Left colon (tissue), 2 donors: ENCODE measurements at places on chromosomes 7 and 10. TPM values are rescaled to one million over a fixed set of nuclear protein-coding genes. Genes with fewer than 3 reads are reported as not detected.

MACC1 gene
- 8.9 TPM for total RNA-seq

SLC26A5 gene
- total RNA-seq = 0.22 TPM

ICA1 gene
- 34.2 TPM for total RNA-seq

ZNF479 gene
- total RNA-seq = not detected

BTRC gene
- total RNA-seq = 13.0 TPM

MYOZ1 gene
- total RNA-seq = not detected

NCF1 gene
- 4.4 TPM for total RNA-seq

PRRT4 gene
- not detected for total RNA-seq

GSAP gene
- total RNA-seq = 8.0 TPM

OPALIN gene
- not detected for total RNA-seq

FBXO24 gene
- total RNA-seq = 0.58 TPM

CADPS2 gene
- 12.1 TPM for total RNA-seq

CYP26C1 gene
- total RNA-seq = 0.14 TPM

SFRP4 gene
- 0.39 TPM for total RNA-seq

GPER1 gene
- 20.8 TPM for total RNA-seq

IL2RA gene
- total RNA-seq = 0.61 TPM

NFE2L3 gene
- total RNA-seq = 13.4 TPM

SEMA3E gene
- 1.4 TPM for total RNA-seq

CUBN gene
- total RNA-seq = 0.37 TPM

NPSR1 gene
- total RNA-seq = 1.2 TPM

DNA sequence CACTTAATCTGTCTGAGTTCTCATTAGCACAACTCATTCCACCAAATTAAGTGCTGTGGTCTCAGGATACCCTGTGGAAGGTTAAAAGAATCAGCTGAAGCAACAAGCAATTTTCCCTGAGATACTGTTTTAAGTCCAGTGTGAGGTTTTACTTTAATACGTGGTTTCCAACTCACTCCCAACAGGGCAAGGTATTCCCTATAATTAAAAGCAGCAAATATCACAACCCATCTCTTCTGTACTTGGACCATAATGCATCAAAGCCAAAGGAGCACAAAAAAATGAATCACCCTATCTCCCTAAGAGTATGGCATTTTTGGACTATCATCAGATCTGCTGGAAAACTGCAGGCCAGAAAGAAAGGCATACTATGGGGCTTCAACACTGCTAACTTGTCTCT lies 4.9 kb downstream of the CADPS2 start:
- no peak for DNase-seq

GRCh38 chr10:3803927-3804741 lies 19.1 kb upstream of the KLF6 start:
- no peak for DNase-seq

DNA sequence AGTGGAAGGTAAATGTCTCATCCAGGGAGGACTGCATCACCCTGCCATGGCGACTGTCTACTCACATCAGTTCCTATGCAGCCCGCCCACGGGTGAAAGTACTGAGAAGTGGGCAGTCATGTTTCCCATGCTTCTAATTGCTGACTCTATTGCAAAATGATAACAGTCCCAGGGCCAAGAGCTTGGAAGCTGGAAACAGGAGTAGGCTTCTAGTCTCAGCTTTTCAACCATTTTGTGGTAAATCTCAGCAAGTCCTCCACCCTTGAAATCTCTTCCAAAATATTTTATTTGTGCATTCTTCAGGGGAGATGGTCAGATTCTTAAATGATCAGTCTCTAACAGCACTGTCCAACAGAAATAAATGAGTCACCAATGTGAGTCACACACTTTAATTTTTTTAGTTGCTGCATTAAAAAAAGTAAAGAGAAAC lies 48.1 kb upstream of the TARP start:
- no peak for DNase-seq

GRCh38 chr7:101792051-101792681 lies 25.3 kb upstream of the CUX1 start:
- DNase-seq = no peak

DNA sequence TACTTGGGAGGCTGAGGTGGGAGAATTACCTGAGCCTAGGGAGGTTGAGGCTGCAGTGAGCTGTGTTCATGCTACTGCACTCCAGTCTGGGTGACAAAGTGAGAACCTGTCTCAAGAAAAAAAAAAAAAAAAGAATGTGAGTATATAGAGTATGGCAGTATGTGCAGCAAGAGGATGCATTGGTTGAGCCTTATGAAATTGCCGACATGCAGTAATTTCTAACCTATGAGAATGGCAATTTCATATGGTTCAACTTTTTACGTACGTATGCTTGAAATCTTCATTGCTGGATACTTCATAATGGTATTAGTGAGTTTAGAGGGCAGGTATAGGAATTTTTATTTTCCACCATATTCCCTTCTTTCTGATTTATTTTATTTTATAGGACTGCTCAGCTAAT lies 4.6 kb upstream of the FAM133B start:
- DNase-seq = no peak

GRCh38 chr7:72413886-72414285 lies 1.7 kb upstream of the CALN1 start:
- no peak for DNase-seq

- no peak for DNase-seq
These were observed 130.1 kb upstream of the EGR2 start for GRCh38 chr10:62946278-62946677.

- peak; percentile 53 for DNase-seq
These were observed 11.9 kb downstream of the FLNC start for GRCh38 chr7:128841921-128842673.

DNA sequence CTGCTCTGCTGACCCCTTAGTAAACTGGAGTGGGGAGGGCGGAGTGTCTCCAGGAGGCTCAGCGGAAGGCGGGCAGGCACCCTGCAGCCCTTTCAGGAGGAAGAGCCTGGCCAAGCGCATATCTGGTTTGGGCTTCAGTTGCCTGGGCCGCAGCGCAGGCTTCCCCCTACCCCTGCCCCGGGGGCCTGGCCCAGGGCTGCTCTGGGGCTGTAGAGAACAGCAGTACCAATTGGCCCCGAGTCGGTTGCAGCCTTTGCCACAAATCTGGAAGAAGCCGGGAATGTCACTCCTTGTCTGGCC lies 28.1 kb upstream of the JAKMIP3 start:
- DNase-seq = no peak

DNA sequence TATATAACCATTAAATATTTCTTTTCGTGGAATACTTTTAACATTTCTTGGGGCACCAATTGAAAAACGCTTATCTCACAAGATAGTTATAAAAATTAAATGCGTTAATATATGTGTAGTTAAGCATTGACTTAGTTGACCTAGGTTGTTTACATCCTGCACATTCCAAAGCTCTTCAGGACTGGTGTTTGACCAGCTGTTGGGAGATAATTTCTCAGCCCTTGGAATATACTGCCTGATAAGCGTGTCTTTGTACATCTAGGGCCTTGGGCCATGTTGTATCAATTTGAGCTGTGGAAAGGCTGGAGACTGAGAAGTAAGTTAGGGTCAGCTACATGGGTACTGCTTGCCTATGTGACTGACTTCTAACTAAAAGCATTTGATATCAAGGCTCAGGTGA lies 90.0 kb upstream of the AOAH start:
- DNase-seq = no peak

DNA sequence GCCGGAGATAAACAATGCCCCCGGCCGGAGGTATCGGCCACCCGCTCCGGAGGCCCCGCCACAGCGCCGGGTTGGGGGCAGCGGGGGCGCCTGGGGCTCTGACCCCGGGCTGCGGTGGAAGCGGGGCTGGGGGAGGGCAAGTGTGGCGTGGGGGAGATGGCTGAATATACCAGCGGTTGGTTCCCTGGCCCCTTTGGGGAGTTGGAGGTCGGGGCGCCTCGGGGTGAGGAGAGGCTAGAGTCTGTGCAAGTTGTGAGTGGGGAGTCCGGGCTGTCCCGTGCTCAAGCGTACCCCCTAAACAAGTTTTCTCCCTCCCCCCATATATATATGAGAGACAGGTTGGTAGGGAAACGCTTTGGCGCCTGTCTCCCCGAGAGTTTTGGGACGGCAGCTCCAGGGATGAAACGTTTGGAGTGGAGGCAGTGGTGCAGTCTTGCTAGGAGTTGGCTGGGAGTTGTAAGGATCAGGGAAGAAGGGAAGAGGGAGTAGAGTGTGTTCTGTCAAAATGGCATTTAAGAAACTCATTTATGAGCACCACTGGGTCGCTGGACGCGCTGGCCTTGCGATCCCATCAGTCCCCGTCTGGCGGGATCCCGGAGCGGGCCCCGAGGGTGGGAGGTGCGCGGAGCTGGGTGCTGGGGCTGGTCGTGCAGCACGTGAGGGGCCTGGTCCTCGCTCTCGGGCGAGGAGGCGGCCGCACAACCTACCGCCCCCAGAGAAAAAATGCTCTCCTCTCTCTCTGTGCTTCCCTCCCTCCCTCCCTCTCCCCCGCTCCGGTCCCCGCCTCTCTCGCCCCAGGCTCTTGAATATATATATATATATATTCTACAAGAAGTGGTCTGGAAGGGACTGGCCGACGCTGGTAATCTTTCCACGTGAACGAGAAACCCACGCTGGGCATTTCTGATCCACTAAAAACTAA lies 1.1 kb downstream of the TET1 start:
- peak; percentile 10 for DNase-seq

- DNase-seq = no peak
These were observed 8.9 kb downstream of the DLX6 start for GRCh38 chr7:97014145-97014750.

DNA sequence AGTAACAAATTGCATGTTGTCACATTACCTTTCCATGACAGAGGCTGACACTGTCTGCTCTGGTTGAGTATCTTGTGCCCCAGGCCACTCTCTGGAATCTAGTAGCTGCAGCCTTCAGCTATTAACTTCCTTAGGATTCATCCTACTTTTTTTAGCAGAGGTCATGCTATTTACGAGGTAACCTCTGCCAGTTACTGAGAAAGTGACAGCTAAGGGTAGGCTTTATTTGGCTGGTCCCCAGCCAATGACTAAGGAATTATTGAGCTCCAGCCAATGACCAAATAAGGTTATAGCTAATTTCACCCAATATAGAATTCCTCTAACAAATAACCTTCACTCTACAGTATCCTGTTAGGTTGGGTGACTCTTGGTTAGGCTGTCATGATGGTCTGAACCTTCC lies 1361.7 kb downstream of the XPNPEP1 start:
- DNase-seq = no peak

- DNase-seq = no peak
These were observed 94.0 kb downstream of the C10orf105 start for GRCh38 chr10:71625445-71626175.

GRCh38 chr7:33639552-33640197 lies 265.7 kb upstream of the BMPER start:
- no peak for DNase-seq

GRCh38 chr10:35216303-35216905 lies 89.8 kb downstream of the CREM start:
- DNase-seq = peak; percentile 38

GRCh38 chr7:129008645-129009414 lies 46.1 kb downstream of the TNPO3 start:
- DNase-seq = no peak

DNA sequence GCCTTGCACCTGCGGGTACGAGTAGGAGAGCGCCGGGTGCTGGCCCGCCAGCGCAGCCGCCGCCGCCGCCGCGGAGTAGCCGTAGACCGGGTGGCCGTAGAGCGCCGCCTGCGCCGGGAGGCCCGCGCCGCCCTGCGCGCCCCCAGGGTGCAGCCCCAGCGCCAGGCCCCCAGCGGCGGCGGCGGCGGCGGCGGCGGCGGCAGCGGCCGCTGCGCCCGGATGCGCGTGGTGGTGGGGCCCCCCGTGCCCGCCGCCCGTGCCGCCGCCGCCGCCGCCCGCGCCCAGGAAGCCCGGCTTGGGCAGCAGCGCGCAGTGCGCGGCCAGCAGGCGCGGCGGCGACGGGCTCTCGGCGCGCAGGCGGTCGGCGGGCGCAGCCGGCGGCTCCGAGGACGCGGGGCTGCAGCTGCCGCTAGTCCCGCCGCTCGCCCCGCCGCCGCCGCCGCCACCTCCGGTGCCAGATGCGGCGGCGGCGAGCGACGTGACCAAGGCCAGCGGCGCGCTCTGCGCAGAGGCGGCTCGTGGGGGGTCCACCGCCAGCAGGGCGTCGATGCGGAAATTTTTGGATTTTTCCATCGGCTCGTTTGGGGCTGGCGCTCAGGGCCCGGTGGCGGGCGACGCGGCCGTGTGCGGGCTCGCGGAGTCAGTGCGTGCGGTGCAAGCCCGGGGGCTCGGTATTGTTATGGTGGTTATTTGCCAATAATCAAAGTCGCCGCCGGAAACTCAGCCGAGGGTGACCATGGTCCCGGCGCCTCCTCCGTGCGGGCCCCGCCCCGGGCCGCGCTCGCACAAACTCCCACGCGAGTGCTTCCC lies 480 bp downstream of the MNX1 start:
- no peak for DNase-seq

DNA sequence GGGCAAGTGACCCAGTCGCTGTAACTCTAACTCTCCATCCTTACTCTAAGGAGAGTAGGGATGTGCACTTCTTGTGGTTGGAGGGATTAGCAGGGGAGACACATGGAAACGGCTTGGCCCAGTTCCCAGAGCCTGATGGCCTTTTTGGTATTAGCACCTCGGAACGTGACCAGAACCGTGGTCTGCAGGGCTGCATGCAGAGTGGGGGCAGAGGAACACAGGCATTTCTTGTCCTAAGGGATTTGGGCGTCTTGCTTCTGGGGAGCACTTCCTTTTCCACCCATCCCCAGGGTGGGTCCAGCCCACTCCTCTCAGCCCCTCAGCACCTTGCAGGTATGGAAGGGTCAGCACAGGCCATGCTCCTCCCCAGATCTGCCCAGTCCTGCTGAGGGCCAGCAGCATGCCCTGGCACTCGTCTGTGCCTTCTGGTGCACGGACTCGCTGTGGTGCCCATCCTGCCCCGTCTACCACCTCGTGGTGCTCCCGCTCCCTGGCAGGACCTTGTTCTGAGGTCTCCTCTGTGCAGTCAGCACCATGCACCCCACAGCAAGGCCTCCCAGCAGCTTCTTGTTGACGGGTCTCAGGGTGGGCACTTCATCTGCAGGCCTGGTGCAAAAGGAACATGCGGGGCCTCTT lies 109.6 kb downstream of the ACTR3B start:
- DNase-seq = no peak

GRCh38 chr10:120788771-120789170 lies 62.4 kb upstream of the WDR11 start:
- no peak for DNase-seq

DNA sequence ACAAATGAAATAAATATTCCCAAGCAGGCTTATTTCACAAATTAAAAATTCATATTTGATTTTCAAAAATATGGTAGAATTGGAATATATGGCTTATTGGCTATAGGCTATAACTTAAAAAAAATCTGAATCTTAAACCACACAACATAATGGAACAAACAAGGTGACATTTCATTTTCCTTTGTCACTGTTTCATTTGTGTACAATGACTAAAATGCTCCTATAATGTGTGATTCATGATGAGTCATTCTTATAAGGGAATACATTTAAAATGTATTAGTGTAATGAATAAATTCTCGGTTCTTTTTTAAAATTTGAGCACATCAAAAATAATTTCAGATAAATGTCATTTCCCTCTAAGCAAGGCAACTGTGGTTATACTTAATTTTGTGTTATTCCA lies 148.0 kb upstream of the ANK3 start:
- no peak for DNase-seq

- no peak for DNase-seq
These were observed 259.8 kb downstream of the GLI3 start for GRCh38 chr7:41977151-41977651.

- no peak for DNase-seq
These were observed 305.8 kb downstream of the KIF20B start for GRCh38 chr10:90007226-90007625.
